NCI-H2029 treated with DMSO at 0.1 percent for 48 hours (cell line): ENCODE measurements at places on chromosomes 16 and 17.
A peak's percentile ranks its signal among the peaks of the same experiment; 100 is the strongest.

GRCh38 chr16:89351645-89352044 is 134.1 kb downstream of the ZNF778 start:
- DNase-seq = no peak

GRCh38 chr16:59632276-59632855 is 898.2 kb upstream of the GOT2 start:
- no peak for DNase-seq

GRCh38 chr16:19700319-19700781 is 17.7 kb downstream of the KNOP1 start:
- peak; percentile 61 for DNase-seq

- DNase-seq = no peak
Observed at GRCh38 chr16:27242868-27243590, 25.5 kb downstream of the NSMCE1 start.

DNA sequence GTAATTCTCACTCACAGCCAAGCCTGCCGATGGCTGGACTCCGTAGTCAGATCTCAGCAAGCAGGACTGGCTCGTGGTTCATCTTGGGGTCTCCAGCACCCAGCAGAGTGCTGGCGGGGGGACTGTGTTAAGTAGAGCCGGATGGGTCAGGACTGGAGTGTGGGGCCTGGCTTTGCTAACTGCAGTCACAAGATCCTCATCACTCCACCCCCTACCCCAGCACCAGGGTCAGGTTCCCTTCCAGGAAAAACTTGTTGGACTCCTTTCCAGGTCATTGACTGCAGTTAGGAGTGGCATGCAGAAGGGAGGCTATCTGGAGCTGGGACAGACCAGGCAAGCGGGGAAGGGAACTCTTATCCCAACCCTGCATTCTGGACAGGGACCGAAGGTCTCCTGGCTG is 6.0 kb downstream of the CIITA start:
- no peak for DNase-seq

GRCh38 chr17:35584061-35584460 is 3.1 kb upstream of the AP2B1 start:
- no peak for DNase-seq

DNA sequence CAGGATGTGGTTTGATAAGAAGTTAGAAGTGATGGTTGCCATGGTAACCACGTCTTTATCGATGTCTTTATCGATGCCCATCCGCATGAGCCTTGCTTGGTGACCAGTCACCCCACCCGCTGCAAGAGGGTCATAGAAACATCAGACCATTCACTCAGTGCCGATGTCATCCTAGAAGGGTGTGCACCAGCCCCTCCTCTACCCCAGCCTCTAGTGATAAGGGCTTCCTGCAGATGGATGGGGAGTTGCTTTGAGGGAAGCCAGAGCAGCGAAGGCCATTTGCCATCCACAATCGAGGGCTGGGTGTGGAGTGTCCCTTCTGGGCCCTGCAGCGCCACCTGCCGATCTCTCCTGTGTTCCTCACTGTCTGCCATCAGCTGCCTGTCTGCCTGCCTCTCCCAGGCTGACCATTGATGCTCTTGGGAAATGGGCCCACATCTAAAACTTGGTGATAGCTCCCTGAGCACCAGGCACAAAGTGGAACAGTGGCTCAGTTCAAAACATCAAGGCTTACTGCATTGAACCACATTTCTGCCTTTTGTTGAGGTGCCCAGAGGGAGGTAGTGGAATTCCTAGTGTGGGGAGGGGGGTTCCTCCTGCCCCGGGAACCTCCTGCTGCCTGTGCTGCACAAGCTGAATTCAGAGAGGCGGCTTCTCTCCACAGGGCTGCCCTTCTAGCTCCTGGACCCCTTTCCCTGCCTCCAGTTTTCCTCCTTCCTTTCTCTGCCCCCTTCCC is 8.9 kb downstream of the CALB2 start:
- no peak for DNase-seq

- DNase-seq = no peak
Observed at GRCh38 chr17:47203984-47204721, 5.0 kb upstream of the MYL4 start.
